ENCODE measurements at places on chromosomes 3 and 15.

- no peak for DNase-seq
Measured at GRCh38 chr15:39474657-39475056, 106.2 kb upstream of the THBS1 start.

GRCh38 chr3:67719333-67719732 is 64.9 kb upstream of the SUCLG2 start:
- DNase-seq: no peak

DNA sequence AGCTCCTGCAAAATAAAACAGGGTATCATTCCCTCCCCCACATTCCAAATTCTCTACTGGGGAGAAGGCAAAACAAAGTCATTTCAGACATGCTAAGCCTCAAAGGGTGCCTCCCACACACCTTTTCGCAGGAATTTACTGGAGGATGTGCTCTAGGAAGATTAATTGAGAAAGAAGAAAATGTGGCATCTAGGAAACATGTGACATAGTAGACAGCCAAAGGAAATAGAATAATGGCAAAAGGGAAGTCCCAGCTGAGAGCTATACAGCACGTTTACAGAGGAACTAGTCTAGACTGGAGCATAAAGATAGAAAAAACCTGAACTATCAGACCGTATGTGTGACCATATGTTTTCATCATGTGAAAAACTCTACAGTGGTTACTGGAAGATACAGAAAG is 58.8 kb upstream of the MELTF start:
- DNase-seq: peak; percentile 60

GRCh38 chr3:156036258-156037053 is 83.9 kb upstream of the KCNAB1 start:
- DNase-seq: no peak

GRCh38 chr15:59924812-59925522 is 79.1 kb upstream of the FOXB1 start:
- no peak for DNase-seq

DNA sequence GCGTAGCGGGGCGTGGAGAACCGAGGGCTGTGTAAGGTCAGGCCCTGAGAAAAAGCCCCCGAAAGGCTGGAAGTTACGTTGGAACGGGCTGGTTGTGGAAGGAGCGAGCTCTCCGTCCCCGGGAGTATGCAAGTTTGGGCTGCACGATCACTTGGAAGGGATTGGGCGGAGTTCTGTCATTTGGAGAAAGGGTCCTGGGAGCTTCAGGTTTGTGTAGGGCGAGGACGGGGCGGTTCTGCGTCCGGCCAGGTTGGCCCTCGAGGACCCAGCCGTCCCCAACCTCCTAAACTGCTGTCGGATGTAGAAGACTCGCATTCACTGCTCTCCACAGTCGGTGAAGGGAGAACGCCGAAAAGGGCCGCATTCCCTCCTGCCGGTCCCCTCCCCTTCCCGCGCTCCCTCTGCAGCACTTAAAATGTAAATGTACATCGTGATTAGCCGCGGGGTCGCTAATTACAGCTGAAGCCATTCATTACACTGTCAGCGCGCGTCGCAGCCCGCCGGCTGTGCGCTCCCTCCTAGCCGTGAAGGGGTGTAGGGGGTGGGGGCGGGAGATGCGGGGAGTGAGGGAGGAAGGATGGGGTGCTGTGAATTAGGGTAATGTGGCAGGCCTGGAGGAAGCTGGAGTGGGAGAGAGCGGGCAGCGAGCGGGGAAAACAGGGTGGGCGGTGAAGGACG is 2.5 kb upstream of the RPP25 start:
- no peak for DNase-seq

- DNase-seq: no peak
Measured at GRCh38 chr15:35929740-35930444, 383.9 kb upstream of the DPH6 start.

GRCh38 chr3:71288269-71288930 is 295.1 kb downstream of the FOXP1 start:
- no peak for DNase-seq

DNA sequence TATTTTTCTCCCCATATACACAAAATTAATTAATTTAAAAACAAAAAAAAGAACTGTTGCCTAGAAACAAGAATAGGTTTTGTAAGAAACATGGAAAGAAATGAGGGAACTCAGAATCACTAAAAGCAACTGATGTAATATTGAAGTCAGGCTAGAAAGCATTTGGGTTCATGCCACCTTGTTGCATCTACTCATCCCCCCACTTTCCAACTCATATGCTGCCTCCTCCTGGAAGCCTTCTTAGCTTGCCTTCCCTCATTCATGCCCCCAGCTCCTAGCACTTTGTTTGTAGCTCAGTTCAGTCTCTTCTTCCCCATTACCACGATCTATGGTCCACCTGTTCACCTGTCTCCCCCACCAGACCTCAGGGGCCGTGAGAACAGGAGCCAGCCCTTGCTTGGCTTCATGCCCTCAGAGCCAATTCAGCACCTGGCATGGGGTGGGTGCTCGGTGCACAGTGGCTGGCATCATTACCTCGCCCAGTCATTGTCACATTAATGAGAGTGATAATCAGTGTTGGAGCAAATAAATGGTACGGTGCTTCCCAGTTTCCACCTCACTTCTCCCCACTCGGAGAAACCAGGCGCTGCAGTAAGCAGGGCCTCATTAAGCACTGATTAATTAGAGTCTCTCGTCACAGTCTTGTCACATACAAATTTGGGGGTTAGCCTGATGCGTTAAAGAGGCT is 62.4 kb upstream of the SLC6A1 start:
- DNase-seq: no peak

GRCh38 chr3:10998542-10998941 is 6.0 kb downstream of the SLC6A1 start:
- no peak for DNase-seq

GRCh38 chr3:58121183-58121582 is 89.6 kb downstream of the DNASE1L3 start:
- no peak for DNase-seq

- DNase-seq: no peak
Measured at GRCh38 chr3:115281697-115282675, 134.9 kb upstream of the ZBTB20 start.

DNA sequence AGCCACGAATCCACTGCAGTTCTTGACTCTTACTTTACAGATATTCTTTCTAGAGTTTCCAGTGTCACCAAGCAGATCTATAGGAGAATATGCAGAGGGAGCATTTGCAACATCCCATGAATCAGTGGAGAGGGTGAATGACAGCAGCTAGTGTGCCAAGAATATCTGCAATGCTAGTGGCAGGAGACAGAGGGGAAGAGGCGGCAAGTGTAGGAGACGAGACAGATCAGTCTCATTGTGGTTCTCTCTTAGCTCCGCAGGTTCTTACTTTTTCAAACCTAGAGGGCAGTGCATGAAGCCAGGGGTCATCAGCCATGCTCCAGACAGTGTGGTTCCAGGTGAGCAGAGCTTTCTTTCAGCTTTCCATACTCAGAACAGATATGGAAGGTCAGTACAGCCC is 744 bp downstream of the ZNF619 start:
- DNase-seq: peak; percentile 60

DNA sequence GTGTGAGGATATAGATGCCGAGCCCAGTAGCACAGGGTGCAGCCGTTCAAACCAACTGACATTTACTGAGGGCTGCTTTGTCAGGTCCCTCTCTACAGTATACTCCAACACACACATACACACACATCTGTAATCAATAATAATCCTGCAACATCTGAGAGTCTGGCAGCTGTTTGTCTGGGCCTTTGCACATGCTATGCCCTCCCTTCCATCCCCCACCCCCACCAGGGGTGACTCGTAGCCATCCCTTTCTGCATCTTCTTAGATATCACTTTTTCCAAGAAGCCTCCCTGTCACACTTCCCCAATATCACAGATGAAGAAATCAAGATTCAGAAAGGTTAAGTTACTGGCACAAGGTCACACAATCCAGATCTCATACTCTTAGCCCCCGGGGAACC is 13.7 kb downstream of the SPATA12 start:
- DNase-seq: peak; percentile 28

DNA sequence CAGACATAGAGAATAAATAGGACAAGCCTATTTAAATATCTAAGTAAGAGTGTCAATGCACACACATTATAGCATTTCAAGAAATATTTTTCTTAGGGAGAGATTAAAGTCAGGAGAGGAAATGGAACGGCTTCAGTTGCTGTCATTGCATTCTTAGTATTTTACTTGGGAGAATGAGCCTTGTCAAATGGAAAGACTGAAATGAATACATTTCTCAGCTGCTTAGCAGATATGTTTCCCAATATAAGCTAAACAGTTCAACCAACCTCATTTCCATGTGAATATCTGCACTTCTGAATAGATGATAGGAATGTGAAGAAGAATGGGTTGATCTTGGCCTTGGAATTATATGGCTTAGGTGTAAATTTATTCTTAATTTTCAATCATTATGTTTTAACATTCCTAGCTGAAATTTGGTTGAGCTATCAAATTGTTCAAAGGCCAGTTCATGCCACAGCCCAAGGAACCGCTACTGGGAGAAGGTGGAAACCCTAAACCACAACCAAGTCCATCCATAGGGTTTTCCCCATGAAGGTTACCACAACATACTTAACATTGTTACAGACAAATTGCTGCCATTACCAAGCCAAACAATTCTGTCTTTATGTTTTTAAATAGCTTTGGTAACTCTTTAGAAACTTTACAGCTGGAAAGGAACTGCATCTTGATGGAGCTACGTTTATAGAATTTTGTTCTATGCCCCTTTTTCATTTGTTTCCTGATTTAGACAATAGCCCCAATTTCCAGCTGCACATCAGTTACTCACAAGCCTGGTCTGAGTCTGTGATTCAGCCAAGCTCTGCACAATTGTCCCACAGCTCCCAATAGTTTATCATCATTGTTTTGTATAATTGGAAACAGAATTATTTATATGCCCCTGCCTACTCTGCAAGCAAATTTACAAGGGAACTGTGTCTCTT is 459.6 kb downstream of the MECOM start:
- no peak for DNase-seq

GRCh38 chr15:66600240-66600627 is 34.4 kb upstream of the LCTL start:
- DNase-seq: no peak

DNA sequence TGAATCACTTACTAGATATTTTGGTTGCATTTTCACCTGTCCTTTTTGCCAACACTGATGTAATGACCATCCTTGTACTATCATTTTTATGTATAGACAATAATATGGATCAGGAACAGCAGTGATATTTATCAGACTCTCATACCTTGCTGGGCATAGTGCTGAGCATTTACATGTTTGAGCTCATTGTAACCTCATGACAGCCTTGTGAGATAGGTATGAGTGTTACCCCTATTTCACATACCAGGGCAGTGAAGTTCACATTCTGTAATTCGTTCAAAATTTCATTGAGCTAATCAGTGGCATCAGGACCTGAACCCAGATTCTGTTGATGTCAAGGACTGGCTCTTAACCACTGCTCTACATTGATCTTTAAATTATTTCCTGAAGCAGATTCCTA is 221.5 kb upstream of the TBL1XR1 start:
- DNase-seq: no peak

GRCh38 chr3:47034868-47035489 is 55.5 kb downstream of the NBEAL2 start:
- no peak for DNase-seq

- no peak for DNase-seq
Measured at GRCh38 chr3:64548200-64548889, 139.5 kb downstream of the ADAMTS9 start.

DNA sequence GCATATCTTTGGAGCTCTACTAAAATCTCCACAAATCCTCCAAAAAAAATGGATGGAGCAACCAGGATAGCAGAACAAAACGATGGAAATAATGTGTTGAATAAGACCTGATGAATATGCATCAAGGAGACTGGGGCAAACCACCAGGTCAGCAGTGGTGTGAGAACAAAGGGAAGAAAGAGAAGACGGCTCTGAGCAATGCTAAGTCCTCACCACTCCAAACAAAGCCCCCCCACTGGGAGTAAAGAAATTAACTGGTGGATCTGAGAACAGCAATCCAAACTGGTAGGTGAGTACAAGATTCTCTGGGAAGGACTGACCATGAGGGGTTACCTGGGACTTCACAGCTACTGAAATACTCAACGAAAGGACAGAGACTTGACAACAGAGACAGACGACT is 977.3 kb downstream of the TBL1XR1 start:
- no peak for DNase-seq

DNA sequence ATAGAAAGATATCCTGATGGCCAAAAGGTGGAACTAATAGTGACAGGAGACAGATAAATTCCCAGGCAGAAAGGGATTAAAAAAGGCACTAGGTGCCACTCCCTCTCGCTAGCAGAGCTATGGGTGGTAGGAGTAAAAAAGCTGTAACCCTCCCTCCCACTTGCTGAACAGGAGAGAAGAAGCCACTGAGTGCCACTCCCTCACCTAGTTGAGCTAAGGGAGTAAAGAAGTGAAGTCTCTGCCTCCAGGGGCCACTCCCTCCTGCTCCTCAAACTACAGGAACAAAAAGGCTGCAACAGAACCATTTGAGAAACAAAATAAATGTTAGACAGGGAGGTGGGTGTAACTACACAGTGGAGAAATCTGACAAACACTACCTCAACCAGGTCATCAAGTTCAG is 276.2 kb upstream of the EPHA6 start:
- no peak for DNase-seq

GRCh38 chr15:60752973-60753720 is 274.2 kb upstream of the ICE2 start:
- DNase-seq: no peak

GRCh38 chr3:101611023-101611422 is 37.0 kb downstream of the PCNP start:
- DNase-seq: no peak

DNA sequence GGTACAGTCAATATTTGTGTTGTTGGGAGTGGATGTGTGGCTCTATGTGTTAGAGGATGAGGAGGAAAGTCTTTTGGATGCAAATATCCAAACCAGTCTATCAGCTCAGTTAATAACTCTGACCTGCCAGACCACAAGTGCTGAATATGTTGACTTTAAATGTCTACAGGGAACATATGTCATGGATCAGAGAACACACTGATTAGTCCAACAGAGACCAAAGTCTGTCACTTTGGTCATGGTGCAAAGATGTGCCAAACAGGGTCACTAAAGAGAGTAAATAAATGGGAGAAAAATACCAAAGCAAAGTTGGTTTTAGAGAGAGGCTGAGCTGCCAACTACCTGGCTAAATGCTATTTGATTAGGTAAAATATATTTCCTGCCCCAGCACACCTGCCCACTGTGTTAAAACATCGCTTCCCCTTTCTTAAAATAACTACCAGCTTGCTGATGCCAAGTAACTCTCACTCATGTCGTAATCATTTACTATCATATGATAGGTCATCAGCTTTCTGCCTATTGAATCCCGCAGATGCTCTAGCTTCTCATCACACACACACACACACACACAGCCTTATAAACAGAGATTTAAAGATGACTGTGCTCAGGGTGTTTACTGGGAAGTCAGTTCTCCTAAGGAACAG is 173.3 kb downstream of the PDZRN3 start:
- peak; percentile 54 for DNase-seq

GRCh38 chr3:177538048-177538749 is 340.9 kb upstream of the TBL1XR1 start:
- DNase-seq: no peak

GRCh38 chr15:61834076-61834697 is 226.1 kb downstream of the VPS13C start:
- peak; percentile 63 for DNase-seq

GRCh38 chr15:70792171-70792573 is 28.8 kb upstream of the UACA start:
- DNase-seq: no peak

Measured in inflammatory macrophage treated with lipopolysaccharide for 4 hours (primary cell).